Stimulated activated CD4-positive, alpha-beta T cell treated with anti-CD3 and anti-CD28 coated beads, Interleukin-1b, Interleukin-23, amount 100 ng/mL, for 4 hours (primary cell): ENCODE measurements at places on chromosomes 11 and 22.

DNA sequence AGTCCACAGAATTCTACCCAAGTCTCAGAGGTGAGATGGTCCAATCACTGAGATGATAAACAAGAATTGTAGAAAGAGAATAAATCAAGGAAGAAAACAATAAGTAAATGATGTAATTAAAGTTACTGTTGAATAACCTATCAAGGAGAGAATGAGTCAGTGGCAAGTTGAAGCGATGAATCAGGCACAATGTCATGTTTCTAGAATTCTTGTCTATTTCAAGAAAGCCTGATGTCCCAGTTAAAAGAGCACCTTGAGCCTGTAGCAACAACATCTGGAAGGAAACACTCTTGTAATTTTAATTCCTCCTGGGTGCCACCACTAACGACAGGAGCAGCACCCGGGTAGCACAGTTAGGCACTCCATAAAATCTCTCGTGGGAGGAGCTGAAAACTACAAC, 67.9 kb upstream of the SLC35C1 start:
- DNase-seq, result no peak

DNA sequence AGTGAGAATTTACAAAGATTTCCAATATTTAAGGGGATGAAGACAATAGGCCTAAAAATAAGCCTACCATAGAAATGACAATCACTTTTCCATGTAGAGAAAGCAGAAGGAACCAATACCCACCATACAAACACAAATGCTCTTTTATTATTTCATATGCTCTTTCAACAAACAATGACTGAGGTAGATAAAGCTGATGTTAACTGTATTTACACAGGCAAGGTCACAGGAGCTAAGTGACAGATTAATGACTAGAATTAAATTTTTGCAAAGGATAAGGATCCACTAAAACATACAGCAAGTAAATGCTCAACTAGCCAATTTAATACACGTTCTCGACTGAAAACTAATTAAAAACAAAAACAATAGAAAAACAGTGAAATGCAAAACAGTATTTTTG, 34.2 kb downstream of the PICALM start:
- DNase-seq, result no peak

- DNase-seq, result no peak
These were observed 48.7 kb downstream of the OTOG start for GRCh38 chr11:17595526-17596309.

DNA sequence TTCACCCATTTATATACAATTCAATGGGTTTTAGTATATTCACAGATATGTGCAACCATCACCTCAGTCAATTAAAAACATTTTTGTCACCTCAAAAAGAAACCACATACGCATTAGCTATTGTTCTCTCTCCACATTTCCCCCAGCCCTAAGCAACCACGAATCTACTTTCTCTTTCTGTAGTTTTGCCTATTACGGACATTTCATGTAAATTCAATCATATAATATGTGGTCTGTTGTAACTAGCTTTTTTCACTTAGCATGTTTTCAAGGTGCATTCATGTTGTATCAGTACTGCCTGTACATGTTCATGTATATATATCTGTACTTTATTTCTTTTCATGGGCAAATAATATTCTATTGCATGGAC, 104.7 kb upstream of the RRM1 start:
- DNase-seq, result no peak

DNA sequence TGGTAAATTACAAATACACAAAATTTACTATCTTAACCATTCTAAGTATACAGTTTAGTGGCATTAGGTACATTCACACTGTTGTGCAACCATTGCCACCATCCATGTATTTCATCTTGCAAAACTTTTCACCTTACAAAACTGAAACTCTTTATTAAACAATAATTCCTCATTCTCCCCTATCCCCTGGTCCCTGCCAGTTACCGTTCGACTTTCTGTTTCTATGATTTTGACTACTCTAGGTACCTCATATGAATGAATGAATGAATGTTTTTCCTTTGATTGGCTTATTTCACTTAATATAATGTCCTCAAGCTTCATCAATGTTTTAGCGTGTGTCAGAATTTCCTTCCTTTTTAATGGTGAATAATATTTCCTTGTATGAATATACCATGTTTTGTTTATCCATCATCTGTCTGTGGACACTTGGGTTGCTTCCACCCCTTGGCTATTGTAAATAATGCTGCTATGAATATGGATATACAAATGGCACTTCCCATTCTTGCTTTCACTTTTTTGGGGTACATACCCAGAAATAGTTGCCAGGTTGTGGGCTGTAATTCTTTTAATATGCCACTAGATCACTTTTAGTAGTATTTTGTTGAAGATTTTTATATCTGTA, 93.0 kb downstream of the UVRAG start:
- DNase-seq, result no peak

DNA sequence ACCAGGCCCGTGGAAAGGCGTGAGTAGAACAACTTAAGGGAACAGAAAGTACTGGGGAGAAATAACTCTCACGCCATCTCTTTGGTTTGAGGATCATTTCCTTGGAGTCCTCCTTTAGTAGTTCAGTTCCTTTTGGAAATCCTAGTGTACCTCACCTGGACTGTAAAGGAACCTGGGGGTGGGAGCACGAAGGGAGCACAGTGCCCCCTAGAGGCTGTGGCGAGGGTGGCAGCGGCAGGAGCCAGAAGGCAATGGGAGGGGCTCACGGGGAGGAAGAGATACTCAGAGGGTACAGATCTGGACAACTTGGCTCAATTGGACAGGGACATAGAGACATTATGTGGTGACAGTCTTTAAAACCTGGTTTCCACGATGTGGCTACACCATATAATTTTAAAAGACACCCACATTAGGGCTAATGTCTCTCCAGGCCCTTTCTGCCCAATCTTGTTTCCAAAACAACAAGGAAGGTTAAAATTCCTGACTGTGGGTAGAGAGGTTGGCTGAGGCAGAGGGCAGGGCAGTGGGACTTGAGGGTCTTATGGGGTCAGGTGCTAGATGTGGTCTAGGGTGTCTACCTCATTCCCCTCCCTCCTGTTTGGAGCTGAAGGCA, 87.0 kb downstream of the CSNK2A3 start:
- peak; percentile 42 for DNase-seq

GRCh38 chr11:93169950-93170561, 27.7 kb downstream of the SLC36A4 start:
- DNase-seq, result no peak

- no peak for DNase-seq
These were observed 172.3 kb downstream of the LDLRAD3 start for GRCh38 chr11:36116161-36116560.

- no peak for DNase-seq
These were observed 5.7 kb downstream of the PDGFB start for GRCh38 chr22:39238966-39239505.

DNA sequence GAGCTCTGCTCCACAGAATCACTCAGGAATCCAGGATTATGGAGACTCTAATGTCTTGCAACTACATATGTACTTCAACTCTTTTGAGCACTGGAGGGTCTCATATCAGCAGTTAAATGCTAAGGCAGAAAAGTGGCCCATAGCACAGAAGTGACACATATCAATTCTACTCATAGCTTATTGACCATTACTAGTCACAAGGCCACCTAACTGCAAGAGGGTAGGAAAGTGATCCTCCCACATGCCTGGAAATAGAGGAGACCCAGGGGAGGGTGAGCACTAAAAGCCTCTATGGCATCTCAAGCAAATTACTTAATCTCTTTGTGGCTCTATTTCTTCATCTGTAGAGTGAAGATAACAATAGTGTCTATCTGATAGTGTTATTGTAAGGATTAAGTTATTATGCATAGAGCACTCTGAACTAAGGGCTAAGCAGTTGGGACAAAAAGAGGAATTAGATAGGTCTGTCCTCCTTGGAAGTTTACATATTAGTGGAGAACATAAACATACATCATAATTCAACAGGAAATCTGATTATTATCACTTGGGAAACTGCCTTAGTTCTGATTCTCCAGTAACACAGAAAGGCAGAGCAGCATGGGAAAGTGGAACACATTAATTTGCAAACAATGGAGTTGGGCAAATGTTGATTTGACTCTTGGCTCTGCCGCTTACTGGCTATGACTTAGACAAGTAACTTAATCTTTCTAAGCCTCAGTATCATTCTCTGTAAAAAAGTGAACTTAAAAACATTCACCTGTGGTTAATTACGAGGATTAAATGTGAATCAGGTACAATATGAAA, 25.1 kb upstream of the USP47 start:
- no peak for DNase-seq

DNA sequence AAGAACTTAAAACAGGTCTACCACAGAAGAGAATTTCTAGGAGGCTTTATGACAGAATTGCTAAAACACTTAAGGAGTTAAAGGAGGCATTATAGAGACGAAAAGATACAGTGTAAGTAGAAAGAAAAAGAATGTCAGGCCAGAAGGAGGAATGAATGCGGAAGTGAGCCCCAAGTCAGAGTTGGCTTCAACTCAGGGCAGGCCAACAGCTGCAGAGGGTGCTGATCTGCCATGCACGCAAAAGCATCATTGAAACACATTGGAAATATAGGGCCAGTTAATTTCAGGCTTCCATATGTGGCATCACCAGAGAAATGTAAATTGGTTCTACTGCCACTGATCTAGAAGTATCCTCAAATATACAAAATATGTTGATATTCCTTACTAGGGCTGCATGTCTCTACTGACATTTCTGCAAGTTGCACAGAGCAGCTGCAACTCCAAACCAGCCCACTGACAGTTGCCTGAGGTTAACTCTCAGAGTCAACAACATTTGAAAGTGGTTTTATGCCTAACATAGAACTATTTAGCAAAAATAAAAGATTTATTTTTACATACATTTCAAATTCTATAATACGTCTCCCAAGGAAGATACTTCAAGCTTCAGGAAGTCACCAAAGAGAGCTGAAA, 324.1 kb downstream of the C11orf87 start:
- no peak for DNase-seq

GRCh38 chr11:7513234-7514098, at the start of gene PPFIBP2:
Gene PPFIBP2 (plus strand): TSS chr11:7513999. CDS start chr11:7549476, 35,477 bp downstream.
- DNase-seq, result peak; percentile 83

DNA sequence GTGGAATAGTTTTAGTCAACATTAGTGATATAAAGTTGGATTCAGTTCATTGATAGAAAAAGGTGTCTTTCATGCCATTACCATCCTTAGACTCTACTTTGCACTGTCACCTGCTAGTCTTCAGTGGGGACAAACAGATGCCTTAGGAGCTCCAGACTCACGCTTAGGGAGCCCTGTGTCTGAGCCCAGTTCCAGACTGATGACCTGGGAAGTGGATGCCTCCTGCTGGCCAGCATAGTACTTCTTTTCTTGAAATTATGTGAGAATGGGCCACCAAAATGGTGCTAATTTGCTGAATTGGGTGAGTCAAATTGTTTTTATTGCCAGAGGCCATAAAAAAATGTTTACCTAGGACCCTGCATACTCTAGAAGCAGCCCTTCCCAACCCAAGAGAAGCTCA, 53.9 kb downstream of the NOX4 start:
- no peak for DNase-seq

DNA sequence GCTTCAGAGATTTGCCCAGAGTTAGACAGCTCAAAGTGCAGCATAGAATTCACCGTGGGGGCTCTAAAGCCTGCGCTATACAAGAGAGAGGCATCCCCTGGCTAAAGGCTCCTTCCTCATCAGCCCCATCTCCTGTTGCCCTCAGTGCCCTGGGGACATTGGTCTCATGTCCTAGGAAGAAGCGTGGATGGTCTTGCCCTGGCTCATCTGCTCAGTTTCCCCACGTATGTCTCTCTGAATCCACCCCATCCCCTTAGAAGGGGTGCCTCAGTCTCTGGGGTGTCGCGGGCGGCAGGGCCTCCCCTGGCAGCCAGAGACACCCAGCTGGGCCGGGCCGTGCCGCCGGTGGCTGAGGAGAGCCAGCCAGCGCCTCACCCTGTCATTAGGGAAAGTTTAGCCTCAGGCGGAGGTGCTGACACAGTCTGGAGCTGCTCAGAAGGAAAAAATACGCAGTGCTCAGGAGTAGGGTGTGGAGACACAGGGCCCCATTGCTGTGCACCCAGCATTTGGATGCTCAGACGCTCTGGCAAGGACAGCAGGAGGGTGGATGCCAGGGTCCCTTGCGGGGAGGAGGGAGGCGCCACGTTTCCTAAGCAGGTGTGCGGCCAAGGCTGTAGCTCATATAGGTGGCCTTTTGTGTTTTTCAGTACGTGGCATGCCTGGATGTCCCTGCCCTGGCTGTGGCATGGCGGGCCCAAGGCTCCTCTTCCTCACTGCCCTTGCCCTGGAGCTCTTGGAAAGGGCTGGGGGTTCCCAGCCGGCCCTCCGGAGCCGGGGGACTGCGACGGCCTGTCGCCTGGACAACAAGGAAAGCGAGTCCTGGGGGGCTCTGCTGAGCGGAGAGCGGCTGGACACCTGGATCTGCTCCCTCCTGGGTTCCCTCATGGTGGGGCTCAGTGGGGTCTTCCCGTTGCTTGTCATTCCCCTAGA, 1.3 kb downstream of the SLC39A13 start:
- DNase-seq, result no peak

- no peak for DNase-seq
These were observed 83.6 kb downstream of the FLI1 start for GRCh38 chr11:128777369-128778011.

- DNase-seq, result no peak
These were observed 610.5 kb downstream of the BUD13 start for GRCh38 chr11:116162086-116162885.

DNA sequence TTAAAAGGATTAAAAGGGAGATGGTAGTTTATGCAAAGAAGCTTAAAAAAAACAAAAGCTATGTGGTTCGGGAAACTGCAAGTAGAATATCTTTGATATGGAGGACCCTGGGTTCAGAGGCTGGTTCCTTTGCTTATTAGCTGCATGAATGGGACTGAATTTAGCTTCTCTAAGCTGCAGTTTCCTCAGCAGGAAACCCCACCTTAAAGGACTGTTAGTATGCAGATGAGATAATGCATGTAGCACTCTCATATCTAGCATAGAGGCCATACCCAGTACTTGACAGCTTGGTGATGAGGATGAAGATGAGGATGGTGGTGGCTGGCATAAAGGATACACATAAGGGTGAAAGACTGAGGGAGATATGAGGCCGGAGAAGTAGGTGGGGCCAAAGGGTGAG, 134.6 kb downstream of the RRAS2 start:
- no peak for DNase-seq

DNA sequence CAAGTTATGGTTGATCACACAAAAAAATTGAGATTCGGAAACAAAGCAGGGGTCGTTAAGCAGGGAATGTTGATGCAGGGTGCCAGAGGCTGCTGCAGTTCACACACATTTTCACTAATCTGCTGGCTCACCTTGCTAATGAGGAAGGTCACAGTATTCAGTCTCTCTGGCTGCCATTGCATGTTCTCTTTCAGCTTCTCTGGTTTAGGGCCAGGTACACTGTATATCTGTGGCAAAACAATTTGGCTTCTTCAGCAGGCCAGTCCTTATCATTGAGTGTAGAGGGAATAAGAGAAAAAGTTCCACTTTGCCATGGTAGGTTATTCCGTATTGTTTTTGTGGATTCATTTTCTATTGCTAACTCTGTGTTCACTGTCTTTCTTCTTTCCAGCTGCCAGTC, 283.7 kb upstream of the ANO3 start:
- no peak for DNase-seq

GRCh38 chr11:81946831-81947230, 786.8 kb downstream of the FAM181B start:
- DNase-seq, result no peak

- no peak for DNase-seq
These were observed 13.4 kb downstream of the OR51B4 start for GRCh38 chr11:5288108-5288905.

GRCh38 chr11:27244900-27245299, 118.1 kb downstream of the CCDC34 start:
- DNase-seq, result no peak
